ENCODE measurements at places on chromosomes 6 and 20.
A peak's percentile ranks its signal among the peaks of the same experiment; 100 is the strongest.

DNA sequence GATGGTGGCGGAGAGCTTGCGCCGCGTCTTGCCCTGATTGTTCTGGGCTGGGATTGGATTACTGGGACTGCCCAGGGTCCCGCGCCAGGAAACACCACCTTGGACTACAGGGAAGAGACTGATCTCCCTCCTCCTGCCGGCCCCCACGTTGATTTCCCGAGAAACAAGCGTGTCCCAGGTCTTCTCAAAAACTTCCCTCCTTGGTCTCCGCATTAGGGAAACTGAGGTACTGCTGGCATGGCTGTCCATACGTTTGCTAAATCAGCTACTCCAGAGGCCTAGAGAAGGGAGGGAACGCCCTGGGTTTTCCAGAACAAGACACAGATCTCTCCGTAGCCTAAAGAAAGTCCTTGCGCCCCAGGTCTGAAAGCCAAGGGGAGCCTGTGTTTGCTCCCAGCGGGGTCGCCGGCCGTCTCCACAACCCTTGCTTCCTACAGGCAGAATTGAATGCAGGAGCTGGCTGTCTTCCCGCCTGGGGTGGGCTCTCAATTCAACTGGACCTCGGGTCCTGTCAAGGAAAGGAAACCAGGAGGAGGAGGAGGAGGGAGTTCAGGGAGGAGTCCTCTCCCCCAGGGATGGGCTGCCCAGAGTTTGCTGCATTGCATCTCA, 29.2 kb downstream of the TFAP2A start:
- DNase-seq = no peak

GRCh38 chr6:7821426-7821825, 89.2 kb downstream of the TXNDC5 start:
- no peak for DNase-seq

- no peak for DNase-seq
Measured at GRCh38 chr20:34945315-34946077, 10.1 kb downstream of the GSS start.

GRCh38 chr20:7744411-7744810, 195.8 kb downstream of the HAO1 start:
- DNase-seq = peak; percentile 2

DNA sequence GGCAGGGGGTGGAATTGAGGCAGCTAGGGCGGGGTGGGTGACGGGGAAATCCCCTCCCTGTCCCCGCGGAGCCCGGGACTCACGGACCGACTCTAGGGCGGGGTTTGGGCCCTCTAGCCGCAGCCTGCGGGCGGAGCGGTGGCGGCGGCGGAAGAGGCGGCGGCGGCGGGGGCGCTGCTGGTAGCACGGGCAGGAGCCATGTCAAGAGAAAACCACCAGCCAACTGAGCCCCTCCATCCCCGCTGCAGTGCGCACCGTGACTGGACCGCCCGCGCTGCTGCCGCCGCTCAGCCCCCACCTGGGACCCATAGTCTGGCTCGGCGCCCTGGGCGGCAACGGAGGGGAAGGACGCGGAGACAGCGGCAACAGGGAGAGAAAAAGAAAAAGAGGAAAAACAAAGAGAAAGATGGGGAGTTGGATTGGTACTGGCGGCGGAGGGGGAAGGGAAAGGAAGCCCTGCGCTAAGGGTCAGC, 1.2 kb upstream of the C6orf62 start:
- DNase-seq = peak; percentile 24

DNA sequence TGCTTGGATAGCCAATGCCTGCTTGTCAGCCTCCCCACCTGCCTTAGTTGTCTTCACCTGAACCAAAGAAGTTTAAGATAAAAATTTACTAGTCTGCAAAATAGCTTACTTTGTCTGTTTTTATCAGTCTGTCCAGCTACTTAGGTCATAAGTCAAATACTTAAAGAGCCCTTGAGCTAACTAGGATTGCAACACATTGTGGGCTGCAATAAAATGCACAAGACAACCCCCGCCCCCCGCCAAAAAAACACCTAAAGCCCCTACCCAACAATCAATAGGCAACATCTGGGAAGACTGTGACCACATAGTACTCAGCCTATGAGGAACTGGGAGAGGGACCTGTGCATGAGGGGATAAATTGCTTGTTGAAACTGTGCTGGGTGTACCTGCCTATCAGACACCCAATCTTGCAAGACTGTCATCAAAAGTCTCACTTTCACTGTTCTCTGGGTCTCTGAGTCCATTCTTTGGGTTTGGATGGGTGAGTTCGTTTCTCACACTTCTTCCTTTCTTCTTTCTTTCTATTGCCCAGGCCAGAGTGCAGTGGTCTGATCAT, 27.3 kb upstream of the ABCC10 start:
- no peak for DNase-seq

GRCh38 chr6:89708316-89708715, 69.8 kb upstream of the LYRM2 start:
- DNase-seq = no peak

DNA sequence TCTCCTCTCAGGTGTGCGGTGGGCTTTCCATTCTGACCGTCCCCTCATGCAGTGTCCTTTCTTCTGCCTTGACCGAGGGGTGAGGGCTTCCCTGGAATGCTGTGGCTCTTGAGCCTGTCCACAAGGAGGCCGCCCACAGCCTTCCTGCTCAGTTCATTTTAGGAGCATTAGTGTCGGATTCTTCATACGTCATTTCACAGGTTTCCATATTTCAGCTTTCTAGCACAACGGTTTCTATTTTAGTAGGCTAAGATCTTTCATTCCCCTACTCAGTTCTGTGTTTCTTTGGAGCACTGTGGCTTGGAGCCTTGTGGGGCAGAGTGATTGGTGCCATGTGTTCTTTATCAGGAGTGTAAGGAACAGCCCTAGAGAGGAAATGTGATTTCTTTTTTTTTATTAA, 5.5 kb downstream of the PPP1R3G start:
- DNase-seq = no peak

DNA sequence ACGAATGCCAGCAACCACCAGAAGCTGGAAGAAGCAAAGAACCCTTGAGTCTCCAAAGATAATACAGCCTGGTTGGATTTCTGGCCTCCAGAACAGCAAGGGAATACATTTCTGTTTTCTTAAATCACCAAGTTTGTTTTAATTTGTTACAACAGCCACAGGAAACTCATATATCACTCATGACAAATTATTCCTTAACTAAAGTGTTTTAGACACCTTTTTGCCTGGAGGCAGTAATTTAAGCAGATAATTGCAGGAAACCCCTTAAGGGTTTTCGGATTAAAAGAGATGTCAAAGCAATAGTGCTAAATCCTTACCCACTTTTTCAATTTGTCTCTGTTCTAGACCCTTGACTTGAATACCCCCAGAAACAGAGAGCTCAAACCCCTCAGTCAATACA, 1050.0 kb downstream of the EPHA7 start:
- DNase-seq = no peak

DNA sequence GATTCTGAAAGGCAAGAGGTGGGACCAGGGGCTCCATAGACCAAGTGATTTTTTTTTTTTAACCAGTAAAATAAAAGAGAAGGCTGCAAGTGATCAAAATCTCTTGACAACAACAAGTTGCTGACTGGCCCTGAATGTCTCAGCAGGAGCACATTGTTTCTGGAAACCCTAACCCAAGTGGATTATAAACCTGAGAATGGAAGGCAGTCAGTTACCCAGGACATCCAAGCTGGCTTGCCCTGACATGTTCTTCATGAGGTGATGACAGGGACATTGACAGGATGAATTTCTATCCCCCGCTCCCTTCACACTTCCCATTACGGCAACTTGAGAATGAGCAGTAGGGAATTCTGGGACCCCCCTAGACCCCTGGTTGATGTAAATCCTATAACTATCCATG, 49.6 kb upstream of the RIPOR2 start:
- no peak for DNase-seq

DNA sequence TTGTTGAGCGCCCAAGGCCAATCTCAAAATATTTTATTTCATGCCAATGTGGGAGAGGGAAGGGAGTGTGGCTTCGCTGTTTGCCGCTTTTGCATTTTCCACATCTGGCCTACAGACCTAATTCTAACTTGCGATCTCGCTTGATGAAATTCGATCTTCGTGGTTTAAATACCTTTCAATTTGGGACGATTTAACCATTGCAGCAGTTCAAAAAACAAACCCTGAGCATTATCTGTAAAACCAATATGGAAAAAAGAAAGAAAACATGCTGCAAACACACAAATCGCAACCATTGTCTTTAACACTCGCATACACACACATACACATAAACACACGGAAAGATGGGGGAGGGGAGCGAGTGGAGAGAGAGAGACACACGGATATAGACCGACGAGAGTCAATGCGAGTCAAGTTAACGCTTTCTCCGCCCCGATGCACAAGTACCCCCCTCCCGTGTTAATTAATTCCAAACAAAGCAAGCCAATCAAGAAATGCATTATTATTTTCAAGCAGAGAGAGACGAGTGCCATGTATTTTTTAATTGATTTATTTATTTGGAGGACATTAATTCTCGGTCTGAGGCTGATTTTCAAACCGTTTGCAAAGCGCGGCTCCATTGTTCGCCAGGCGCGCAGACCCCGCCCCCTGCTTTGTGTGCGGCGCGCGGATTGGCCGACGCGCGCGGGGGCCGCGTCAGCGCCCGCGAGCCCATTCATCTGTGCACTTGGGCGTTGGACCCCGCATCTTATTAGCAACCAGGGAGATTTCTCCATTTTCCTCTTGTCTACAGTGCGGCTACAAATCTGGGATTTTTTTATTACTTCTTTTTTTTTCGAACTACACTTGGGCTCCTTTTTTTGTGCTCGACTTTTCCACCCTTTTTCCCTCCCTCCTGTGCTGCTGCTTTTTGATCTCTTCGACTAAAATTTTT, at the start of gene MARCKS:
TSS of gene MARCKS (plus strand) at position 721 of the 931 bp plus-strand sequence. CDS start 401 bp downstream, outside the sequence.
- peak; percentile 51 for DNase-seq

DNA sequence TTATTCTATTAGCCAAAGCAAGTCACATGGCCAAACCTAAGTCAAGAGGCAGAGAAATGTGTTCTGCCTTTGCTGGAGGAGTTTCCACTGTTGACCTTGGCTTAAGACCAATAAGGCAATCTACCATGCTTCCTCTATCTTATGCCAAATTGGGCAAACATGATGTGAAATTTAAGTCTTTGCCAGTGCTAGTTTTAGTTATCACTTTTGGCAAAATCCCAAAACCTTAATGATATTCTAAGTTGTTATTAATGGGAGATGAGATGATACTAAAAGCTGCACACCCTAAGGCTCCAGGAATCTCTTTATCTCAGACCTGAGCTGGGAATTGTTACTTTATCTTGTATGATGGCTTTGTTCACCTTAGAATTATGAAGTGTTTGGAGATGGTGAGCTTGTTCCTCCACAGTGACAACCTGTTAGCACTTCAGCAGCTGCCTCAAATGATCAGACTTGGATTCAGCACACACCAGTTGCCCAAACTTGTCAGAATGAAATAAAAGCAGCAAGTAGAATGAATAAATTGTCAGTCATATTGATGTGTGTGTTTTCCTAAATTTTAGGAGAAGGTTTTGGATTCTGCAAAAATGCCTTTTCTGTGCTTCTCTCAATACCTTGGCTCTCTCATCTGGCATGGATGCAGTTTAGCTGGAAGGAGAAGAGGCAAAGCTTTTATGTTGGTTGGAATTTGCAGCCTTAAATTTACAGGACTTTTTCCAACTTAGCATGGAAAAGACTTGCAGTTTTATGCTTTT, 49.3 kb downstream of the RIN2 start:
- no peak for DNase-seq

DNA sequence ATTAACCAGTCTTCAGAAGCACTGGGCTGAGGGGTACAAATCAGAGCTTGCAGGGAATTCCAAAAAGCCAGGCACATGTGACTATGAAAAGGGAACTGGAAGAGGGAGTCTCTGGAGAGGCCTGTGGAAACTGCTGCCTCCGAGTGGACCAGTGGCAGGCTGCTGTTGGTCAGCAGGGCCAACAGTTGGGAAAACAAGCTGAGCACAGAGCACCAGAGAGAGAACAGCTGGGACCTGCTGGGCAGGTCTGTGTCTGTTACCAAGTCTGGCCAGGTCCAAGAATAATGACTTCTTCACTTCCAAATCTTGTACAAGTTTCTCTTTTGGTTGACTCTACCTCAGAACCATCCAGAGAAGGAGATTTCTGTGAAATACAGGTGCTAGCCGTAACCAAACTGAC, 81.4 kb downstream of the LIN28B start:
- DNase-seq = no peak

DNA sequence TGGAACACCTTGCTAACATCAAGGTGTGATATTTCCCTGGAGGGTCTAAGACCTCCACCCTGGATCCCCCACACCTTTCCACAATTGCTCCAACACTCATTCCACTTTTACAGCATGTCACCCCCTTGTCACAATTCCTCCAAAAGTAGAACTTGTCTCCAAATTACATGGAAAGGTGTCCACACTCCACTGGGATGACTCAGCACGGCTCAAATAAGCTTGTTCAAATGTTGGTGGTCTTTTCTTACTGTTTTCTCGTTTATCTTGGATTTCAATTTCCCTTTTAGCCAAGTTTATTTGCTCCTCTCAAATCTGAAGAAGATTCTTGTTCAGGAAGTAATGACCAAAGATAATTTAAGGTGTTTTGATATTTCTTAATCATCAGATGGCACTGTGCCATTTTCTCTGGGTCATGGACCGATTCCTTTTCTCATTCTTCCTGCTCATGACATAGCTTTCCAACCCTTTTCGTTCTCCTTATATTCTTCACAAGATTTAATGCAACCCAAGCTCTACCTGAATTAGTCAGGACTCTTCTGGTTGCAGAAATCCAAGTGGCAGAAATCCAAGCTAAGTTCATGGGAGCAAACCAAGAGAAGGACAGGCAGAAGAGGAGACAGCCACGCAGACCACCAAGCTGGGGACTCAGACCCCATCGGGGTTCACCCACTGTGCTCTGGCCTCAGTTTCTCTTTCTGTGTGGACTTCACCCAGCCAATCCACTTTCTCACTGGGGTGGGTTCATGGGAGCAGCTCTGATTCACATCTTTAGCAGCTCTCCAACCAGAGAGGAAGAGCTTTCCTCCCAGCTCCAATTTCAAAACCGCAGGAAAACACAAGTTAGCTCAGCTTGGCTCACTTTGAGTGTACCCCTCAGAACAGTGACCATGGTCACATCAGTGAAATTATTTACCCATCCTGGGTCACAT, 110.5 kb upstream of the CDYL start:
- DNase-seq = no peak

DNA sequence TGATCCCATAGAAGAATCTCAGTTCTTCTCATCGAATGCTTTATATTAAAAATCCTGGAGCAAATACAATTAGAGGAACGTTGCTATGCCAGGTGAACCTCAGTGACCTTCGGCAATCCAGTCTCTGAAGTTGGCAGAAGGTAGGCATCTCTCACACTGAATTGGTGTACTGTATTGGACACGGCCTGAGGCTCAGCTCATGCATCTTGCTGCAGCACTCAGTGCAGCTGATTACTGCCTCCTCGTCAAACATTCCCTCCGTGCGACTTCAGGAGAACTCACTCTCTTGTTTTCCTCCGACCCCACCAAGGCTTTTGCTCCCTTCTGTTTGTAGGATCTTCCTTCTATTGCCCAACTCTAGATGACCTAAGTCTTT, 90.5 kb downstream of the GPR6 start:
- DNase-seq = no peak

- no peak for DNase-seq
Measured at GRCh38 chr6:163883984-163884383, 469.5 kb downstream of the QKI start.

Measured in NCI-H460 (cell line).